ENCODE measurements at places on chromosomes 1 and 21.
A peak's percentile ranks its signal among the peaks of the same experiment; 100 is the strongest.

- DNase-seq = no peak
Measured at GRCh38 chr1:182996816-182997215, 26.4 kb upstream of the LAMC1 start.

DNA sequence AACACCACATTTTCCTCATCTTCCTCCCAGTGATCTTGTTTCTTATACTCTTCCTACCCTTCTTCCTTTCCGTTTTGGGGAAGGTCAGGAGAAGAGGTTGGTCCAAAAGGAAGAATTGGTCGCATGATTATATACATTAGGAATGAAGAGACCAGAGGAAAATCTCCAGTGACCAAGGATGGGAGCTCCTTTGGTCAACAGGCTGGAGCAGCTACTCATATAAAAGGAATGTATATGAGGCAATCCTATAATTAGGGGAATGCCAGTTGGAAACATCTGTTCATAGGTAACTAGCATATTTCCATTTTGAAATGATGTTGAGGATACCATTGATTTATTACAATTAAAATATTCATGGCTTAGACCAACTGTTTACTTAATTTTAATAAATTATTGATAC, 114.5 kb downstream of the LRRC40 start:
- DNase-seq = no peak

GRCh38 chr1:150010393-150011115, at the start of gene OTUD7B:
TSS of gene OTUD7B (minus strand) at chr1:150010726. CDS start at chr1:149977510, 33,216 bp downstream.
- peak; percentile 91 for DNase-seq

GRCh38 chr21:42025376-42026081, 15.4 kb upstream of the ZBTB21 start:
- DNase-seq = peak; percentile 37

GRCh38 chr1:35642471-35642955, 1.2 kb upstream of the PSMB2 start:
- DNase-seq = no peak

DNA sequence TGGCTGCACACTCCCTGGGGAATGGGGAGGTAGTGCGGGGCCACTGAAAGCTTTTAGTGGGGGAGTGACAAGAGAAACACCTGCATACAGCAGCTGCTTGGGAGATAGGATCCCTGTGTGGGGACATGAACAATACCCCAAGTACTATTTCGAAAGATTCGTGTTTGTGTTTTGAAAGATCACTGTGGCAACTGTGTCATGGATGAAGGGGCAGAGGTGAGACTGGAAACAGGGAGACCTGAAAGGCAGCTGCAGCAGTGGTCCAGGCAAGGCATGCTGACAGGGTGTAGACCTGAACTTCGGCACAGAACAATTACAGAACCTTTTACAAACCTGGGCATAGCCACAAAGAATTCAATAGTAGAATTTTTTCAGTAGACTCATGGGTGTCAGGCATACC, 32.9 kb downstream of the TENT5C start:
- no peak for DNase-seq

DNA sequence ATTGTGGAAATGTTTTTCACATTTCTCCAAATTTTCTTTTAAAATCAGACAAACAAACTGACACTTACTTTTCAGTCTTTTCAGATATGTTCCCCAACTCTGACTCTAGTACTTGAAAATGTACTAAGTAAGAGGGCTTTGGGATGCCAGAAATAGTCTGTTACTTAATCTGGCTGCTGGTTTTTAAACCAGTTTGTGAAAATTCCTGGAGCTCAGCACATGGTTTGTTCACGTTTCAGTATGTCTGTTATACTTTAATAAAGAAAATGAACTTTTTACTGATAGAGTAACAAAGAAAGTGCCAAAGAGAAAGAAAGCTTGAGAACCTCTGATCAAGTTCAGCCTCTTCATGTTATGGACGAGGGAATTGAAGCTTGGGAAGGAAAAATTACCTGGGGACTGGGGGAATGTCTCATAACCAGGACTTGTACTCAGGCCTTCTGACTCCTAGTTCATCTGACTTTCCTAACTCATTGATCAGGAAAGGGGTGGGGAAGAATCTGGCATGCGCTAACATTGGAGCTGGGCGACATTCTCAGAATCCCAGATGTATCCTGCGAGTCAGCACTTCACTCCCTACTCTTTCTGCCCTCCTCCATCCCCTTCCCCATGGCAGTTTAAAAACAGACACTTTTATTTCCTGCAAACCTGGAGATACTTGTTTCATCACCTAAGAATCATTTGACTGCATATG, 30.8 kb upstream of the DNAJC6 start:
- DNase-seq = no peak

DNA sequence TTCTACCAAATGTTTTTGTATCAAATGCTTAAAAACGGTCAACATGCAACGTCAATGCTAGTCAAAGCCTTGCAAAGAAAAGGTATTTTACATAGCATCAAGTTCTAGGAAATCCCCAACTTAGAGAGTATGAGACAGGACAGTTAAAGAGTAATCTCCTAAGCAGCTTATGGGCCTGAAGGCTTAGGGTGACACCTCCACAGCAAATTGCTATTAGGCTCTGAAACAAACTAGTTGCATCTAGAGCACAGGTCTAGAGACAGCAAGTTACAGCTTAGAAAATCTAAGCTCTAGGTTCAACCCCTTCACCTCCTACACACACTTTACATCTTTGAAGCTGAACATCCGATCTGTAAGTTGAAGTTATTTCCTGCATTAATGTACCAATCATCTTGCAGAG, 13.7 kb downstream of the PABPC4 start:
- DNase-seq = no peak

GRCh38 chr1:153025797-153026196, 5.2 kb upstream of the SPRR1B start:
- DNase-seq = no peak

DNA sequence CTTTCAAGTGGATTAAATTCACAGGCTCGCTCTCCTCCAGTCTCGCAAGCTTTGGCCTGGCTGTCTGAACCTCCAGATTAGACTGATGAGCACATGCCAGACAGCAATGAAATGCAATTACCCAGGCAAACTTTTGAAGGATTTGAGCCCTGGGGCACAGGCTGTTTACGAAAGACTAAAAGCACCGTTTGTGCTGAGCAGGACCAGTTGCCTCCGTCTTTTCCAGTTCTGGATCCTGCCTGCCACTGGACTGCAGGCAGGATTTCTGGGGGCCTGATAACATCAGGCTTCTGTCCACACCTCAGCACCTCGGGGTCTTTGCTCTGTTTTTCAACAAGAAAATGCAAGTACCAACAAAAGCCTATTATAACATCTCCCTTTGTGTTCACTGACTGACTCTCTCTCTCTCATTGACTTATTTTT, 145.7 kb downstream of the CLIC6 start:
- DNase-seq = no peak

- DNase-seq = peak; percentile 6
Measured at GRCh38 chr1:27503033-27503432, 13.1 kb upstream of the WASF2 start.

DNA sequence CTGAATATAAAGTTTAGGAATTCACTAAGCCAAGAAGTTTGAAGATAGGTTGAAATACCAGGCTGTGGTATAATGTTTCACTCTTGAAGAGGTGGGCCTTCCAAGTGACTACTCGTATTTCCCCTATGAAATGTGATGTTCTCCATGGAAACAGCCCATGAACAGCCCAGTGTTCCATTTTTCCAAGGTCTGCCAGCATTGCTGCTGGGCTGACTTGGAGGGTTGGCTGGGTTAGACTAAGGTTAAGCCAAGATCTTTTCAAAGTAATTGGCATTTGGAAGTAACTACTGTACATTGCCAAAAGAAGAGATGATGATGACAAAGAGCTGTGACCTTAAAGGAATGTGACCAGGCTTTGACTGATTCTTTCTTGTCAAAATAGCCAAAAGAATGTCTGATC, 73.8 kb downstream of the RPE65 start:
- no peak for DNase-seq

- DNase-seq = no peak
Measured at GRCh38 chr1:112882271-112882744, 73.7 kb downstream of the SLC16A1 start.

DNA sequence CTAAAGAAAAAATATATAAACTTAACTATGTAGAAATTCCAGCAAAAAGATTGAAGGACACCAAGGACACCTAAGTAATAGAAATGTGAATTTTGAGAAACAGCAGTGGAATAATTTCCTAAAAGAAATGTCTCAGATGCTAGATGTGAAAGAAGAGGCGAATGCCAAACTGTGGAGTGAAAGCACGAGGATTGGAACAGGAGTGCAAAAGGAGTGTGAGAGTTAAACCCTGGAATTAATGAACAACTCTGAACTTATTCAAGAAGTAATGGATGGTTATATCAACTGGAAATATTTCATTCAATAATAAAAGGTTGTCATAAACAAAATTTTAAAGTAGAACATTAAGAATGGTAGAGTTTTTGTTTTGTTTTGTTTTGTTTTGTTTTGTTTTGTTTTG, 78.5 kb upstream of the SGIP1 start:
- no peak for DNase-seq

DNA sequence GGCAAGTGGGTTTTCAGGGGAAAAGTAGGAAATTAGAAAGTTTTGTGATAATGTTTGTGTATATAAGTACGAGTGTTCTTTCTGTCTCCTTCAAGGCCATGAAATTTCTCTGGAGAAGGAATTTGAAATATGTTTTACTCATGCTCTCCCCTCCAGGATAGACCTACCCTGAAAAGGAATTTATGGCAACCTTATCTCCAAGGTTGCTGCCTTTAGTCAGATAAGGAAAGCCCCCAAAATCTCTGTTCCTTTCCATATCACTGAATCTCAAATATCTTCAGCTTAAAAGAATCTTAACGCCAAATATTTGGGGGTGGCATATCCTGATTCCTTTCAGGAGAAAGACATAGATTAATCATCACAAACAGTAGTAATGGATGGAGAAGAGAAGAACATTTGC, 499 bp upstream of the C4BPB start:
- no peak for DNase-seq

DNA sequence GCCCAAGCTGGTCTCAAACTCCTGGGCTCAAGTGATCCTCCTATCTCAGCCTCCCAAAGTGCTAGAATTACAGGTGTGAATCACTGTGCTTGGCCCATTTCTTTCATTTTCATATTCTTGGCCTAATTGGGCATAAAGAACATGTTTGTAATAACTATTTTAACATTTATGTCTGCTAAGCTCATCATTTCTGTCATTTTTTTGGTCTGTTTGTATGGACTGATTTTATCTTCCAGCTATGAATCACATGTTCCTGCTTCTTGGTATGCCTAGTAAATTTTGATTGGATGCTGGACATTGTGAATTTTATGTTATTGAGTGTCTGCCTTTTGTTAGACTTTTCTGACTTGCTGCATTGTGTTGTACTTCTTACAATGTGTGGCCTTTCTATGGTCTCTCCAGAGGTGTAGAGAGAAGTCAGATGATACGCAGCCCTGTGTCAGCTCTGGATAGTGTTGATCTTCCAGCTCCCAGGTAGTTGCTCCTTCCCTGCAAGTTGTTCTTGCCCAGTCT, 39.0 kb upstream of the PPM1J start:
- no peak for DNase-seq

GRCh38 chr1:38045401-38046332, 926 bp downstream of the POU3F1 start:
- peak; percentile 57 for DNase-seq

DNA sequence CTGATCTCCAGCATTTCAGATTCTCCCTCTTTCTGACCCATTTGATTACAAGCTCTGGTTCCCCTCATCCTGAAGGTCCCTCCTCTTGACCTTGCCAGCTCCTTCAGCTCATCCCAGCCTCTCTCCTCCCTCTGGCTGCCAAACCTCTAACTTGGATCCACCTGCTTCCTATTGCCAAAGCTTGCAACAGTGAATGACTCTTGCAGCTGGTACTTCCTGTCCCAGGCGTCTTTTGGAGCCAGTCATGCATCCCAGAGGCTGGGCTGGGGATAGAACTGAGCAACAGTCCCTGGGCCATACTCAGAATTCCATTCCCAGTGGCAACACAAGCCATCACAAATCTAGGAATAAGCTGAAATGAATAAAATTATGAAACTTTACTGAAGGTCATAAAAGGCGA, 27.7 kb upstream of the SPOCD1 start:
- no peak for DNase-seq

DNA sequence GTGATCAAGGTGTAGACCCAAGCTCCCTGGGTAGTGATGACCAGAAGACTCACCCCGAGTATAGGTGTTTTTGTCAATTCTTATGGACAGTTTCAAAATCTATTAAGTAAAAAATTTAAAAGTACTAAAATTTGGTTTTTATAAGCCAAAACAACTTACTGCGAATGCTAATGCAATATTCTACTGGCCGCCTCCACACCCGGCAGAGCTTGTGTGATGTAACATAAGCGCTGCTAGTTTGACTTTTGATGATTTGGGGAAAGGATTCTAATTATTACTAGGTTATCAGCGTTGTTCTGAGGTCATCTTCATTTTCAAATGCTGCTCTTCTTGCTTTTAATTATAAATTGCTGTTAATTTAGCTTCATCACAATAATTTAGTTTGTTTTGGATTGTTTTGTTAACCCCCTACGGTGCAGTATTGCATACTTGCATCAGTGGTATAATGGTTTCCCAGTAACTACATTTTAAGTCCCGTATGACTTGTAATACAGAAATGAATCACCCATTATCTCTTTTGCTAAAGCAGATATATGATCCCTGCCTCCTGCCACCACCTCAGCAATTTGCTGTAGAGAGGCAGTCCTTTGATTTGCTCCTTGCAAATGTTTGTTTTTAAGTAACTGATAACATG, 178.0 kb downstream of the SDCCAG8 start:
- DNase-seq = no peak

DNA sequence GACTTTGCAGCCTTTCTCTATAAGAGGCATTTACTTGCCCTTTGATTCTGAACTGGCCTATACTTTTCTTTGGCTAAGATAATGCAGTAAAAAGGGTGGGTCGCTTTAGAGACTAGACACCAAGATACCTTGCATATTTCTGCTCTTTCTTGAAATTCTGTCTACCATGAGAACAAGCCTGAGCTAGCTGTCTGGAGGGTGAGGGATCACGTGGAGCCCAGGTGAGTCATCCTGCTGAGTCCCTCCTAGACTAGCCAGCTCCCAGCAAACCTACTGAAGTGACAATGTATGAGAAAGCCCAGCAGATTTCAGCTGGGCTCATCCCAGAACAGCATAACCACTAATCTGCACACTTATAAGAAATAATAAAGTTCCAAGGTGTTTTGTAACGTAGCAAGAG, 408.0 kb upstream of the KAZN start:
- no peak for DNase-seq

DNA sequence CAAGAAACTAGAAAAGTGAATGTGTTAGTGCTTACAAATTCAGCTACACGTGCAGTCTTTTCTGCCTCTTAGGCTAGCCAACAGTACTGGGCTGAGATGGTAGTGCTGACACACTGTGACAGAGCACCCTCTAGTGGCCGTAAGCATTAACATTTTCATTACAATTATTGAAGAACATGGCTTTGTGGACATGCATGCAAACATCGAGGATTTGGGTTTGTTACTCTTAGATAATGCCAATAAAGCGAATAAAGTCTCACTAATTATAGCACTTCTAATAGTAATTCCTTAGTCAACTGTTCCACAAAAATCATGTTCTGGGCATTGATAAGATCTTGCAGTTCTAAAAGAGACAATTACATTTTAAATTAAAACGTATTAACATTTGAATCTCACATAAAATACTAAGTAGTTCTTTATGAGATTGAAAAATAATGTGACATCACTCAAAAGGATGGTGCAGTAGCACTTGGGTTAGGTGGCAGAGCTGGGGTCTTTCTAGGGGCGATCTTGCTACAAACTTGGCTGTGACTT, 47.1 kb downstream of the MYSM1 start:
- no peak for DNase-seq

GRCh38 chr21:43911015-43911934, 46.3 kb downstream of the AGPAT3 start:
- peak; percentile 84 for DNase-seq

GRCh38 chr1:218852527-218852926, 321.2 kb upstream of the LYPLAL1 start:
- no peak for DNase-seq

GRCh38 chr1:235857756-235858155, 8.9 kb downstream of the LYST start:
- DNase-seq = no peak

Data from lower lobe of right lung (tissue), 2 donors.